Cortex of kidney (tissue), 1 donor: ENCODE measurements at places on chromosomes 5 and 9.

DNA sequence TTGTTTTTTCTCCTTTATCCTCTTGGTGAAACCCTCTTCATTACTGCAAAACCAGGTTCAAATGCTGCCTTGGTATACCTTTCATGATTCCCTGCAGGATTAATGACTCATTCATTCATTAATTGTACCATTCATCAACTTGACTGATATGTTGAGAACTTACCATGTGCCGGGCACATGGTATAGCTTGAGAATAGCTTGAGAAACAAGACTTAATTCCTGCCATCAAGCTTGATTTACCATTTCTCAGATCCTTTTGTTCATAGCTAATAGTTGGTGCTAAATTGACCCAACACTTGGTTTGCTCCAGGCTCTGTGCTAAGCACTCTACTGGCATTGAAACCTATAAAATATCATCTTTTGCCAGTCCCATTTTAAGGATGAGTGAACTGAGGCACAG is 165.7 kb downstream of the YIPF5 start:
- DNase-seq: no peak

- no peak for DNase-seq
Observed at GRCh38 chr5:146084376-146084775, 21.0 kb downstream of the PLAC8L1 start.

DNA sequence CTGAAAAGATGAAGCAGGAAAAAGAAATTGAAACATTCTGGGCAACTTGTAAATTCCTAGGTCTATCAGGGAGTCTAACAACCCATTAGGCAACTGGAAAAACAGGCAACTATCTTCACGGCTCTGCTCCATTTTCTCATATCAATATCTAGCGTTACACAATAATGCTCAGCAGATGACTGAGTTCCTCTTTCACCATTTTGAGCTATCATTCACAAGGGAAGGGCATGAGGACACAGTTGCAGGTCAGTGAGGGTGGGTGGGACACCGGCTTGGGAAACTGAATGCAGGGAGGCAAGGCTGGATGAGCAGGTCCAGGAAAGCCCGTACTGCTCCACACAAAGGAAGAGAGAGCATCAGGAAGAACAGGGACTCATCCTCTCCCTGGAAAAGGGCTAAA is 67.0 kb downstream of the FRMD3 start:
- DNase-seq: no peak

- no peak for DNase-seq
Observed at GRCh38 chr5:31392061-31392460, 139.8 kb downstream of the DROSHA start.

DNA sequence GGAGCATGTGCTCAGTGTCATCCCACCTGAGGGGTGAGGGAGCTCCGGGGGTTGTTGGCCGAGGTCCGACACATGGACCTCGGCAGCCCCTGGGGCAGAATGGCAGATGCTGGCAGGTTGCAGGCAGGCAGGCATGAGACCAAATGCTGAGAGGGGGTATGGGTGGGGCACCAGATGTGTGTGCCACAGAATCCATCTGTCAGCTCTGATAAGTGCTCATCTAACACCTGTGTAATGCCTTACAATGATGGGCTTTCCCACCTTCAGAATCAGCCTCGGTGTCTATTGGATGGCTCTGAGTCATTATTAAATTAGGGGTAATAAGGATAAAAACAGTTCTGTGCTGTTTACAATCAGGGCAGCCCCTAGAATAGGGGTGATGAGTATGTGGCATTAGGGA is 73.1 kb upstream of the SAP30L start:
- DNase-seq: no peak

- DNase-seq: no peak
Observed at GRCh38 chr5:81506378-81506777, 112.4 kb upstream of the ACOT12 start.

- DNase-seq: no peak
Observed at GRCh38 chr9:88828492-88828974, 162.7 kb upstream of the S1PR3 start.

DNA sequence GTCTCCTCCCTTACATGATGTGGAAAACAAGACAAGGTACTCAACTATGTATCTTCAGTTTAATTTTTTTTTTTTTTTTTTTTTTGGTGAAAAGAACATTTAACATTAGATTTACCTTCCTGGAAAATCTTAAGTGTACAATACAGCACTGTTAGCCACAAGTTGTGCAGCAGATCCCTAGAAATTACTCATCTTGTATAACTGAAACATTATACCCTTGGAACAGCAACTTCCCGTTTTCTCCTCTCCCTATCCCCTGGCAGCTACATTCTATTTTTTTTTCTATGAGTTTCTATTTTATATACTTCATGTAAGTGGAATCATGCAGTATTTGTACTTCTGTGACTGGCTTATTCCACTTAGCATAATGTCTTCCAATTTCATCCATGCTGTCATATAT is 421.9 kb upstream of the FTMT start:
- DNase-seq: no peak

DNA sequence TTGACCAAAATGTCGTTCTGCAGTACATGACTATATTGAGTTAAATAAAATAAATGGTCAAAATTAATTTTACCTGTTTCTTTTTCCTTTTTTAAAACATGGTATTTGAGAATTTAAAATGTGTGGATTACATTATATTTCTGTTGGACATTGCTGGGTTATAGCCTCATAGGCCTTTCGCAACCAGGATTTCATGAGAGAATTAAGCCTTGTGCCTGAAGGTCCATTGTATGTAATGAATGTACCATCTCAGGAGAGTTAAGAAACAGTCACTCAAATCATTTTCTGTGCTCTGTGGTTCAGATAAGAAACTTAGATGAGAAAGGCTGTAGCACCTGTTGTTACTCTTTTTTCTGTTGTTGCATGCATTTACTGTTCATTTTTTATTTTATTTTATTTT is 103.5 kb downstream of the ANGPTL2 start:
- no peak for DNase-seq

GRCh38 chr5:177472460-177473442 is 683 bp downstream of the DBN1 start:
- DNase-seq: no peak

DNA sequence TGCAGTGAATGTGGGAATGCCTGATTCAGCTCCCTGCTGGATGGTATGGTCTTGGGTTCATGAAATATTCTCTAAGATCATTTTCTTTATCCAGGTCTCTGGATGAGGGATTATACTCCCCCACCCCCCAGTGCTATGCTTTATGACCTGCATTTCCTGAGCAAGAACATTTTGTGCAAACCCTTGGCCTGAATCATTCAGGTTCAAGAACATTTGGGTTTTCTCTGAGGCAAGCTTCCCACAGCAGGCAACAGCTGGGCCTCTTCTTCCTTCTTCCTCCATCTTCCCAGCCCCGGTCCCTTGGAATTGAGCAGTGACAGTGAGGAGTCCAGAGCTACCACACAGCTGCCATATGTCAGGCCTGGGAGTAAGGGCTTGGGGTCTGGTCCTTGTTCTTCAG is 58.6 kb upstream of the TNFSF15 start:
- no peak for DNase-seq

GRCh38 chr9:133098871-133099270 is 22.2 kb downstream of the RALGDS start:
- DNase-seq: no peak

DNA sequence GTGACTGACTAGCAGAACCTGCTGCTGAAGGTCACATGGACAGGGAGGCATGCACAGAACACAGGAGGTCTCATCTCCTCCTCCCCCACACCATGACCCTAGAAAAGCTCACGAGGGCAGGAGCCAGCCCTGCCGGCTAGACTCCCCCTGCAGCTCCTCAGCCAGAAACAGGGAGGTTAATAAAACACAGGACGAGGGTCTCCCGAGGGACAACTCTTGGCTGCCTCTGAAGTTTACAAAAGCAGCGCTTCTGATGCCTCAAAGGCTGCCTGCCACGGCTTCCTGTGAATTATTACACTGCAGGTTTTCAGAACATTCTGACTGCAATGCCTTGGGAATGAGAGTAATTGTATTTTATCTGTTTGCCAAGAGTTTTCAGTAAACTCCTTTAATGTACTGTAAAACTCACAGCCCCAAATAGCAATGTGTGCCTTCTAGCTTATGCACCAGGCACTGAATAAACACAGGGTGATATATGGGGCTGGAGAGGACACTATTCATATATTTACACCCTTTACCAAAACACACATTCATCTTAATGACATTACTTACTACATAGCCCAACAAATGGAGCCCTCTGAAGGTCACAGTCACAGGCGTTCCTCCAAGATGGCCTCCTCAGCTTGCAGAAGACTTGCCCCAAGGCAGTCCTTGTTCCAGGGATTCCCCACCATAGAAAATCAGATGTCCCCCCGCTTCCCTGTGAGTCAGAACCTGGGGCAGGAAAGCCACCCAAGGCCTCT is 83.7 kb downstream of the C5orf15 start:
- no peak for DNase-seq

GRCh38 chr5:64947031-64947430 is 178.3 kb downstream of the CWC27 start:
- DNase-seq: no peak

DNA sequence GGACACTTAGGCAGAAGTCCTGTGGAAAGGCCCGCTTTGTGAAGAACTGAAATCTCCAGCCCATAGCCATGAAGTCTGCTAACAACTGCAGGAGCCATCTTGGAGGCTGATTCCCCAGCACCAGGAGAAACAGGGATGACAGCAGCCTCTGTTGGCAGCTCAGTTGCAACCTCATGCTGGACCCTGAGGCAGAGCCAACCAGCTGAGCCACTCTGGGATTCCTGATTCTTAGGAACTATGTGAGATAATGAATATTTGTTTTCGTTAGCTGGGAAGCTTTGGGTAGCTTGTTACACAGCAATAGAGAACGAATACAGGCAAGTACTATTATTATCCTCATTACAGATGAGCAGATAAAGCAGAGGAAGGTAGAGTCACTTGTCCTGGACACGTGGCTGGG is 210.5 kb upstream of the ANKH start:
- DNase-seq: no peak

DNA sequence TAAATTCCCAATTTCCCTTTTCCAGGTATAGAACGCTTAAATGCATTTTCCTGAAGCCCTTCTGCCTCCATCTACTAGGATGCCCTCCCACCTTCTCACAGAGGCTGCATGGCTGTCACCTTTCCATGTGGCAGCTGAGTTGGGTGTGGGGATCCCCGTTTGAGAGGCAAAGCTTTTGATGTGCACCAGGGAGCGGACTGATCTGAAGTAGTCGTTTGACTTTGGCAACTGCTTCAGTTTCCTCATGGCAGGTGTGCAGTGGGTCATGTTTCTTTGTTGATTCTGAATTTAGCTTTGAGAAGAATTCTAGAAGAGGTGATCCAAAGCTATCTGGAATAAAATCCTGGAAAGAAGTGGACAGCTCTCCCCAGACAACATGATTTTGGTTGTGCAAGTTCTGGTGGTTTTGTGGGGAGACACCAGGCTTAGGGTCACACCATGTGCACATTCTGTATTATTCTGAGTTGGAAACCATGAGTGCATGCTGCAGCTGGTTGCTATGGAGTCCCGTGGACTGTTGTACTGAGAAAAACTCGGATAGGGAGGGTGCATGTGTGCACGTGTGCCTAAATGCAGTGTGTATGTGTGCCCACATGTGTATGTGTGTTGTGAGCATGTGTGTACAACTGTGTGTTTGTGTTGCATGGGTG is 63.5 kb downstream of the GADD45G start:
- no peak for DNase-seq

GRCh38 chr9:115132648-115133047 is 14.7 kb upstream of the TNC start:
- no peak for DNase-seq

DNA sequence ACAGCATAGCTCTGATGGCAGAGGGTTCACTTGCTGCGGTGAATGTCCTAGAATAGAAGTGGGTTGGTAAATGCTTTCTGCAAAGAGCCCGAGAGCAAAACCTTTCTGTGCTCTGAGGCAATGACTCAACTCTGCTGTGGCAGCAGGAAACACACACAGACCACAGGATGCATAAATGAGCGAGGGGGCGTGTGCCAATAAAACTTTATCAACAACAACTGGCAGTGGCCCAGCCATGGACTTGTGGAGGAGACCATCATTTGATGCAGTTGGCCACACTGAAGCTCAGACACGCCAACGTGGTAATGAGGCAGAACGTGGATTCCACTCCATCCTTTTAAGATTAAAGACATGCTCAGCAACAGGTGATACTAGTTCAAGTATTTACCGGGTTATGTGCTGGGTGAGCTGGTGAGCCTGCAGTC is 6.8 kb downstream of the MRPL36 start:
- DNase-seq: no peak

DNA sequence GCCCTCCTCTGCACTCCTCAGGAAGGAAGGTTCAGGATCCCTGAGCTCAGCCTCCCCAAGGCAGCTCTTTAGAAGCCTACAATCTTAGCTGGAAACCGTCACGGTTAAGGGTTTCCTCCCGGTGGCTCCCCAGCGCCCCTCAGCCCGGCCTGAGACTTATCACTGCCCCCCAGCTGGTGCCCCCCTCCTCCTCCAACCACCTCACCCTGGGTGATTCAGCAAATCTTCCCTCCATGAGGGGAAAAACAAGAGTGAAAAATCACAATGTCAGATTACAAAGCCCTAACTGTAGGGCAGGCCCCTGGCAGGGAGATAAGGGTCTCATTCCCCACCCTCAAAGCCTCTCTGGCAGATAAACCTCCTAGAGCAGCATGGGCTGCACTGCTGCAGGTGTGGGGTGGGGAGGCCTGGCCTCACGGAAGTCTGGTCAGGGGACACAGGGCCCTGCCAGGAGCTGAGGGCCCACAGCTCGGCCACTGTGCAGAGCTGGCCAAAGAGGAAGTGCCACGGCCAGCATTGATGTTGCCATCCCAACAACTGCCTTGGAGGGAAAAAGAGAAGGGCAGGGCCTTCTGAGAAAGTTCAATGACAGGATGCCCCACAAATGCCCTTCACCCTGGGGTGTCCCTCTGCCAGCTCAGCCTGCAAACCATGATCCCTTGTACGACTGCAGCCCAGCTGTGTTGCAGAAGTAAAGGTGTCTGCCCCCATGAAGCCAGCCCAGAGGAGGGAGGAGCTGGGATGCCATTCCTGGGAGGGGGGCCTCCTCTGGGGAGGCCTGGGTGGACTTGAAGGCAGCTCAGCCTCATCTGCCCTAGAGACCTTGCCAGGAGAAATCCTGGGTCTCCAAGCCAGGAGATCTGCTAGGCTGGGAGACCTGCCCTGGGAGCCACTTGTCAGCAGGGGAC is 25.9 kb downstream of the GFI1B start:
- DNase-seq: no peak

GRCh38 chr9:113857875-113858274 is 18.2 kb upstream of the ZNF618 start:
- DNase-seq: no peak

GRCh38 chr9:118336250-118336942 is 632.2 kb downstream of the TLR4 start:
- DNase-seq: no peak

DNA sequence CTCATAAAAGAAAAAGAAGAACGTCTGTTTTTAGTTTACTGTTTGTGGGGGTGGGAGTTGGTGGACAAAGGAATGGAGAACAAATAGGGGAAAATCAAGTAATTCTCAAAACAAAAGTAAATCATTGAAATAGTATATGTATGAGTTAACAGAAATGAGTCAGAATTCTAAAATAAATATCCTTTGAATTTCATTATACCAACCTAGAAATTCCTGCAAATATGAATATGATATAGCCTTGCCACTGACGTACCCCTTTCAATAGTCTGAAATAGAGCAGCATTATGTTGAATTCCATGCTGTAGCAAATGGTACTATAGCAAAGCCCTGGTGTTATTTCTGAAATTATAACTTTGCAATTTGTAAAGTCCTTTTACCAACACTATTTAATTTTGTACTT is 29.6 kb upstream of the DTWD2 start:
- no peak for DNase-seq

- no peak for DNase-seq
Observed at GRCh38 chr5:180137401-180138213, 66.0 kb upstream of the RNF130 start.
